Right cardiac atrium (tissue), 5 donors: ENCODE measurements at places on chromosomes 1 and 21. TPM values are rescaled to one million over a fixed set of nuclear protein-coding genes. Genes with fewer than 3 reads are reported as not detected.

C1orf210 gene
- 0.07 TPM for polyA plus RNA-seq

C2CD4D gene
- 0.05 TPM for polyA plus RNA-seq

ELF3 gene
- 0.11 TPM for polyA plus RNA-seq

CBR3 gene
- polyA plus RNA-seq, result 6.2 TPM

C8A gene
- not detected for polyA plus RNA-seq

SLFNL1 gene
- polyA plus RNA-seq, result 0.16 TPM

UBE2U gene
- not detected for polyA plus RNA-seq

EPHB2 gene
- polyA plus RNA-seq, result 1.2 TPM

GPR61 gene
- 0.14 TPM for polyA plus RNA-seq

FCER1A gene
- not detected for polyA plus RNA-seq

CAMK2N1 gene
- 16.0 TPM for polyA plus RNA-seq
